ENCODE measurements at places on chromosomes 7 and 10.

GRCh38 chr7:141433698-141434097 is 117.5 kb upstream of the AGK start:
- no peak for DNase-seq

- DNase-seq = no peak
Observed at GRCh38 chr7:16171928-16172327, 249.4 kb downstream of the CRPPA start.

DNA sequence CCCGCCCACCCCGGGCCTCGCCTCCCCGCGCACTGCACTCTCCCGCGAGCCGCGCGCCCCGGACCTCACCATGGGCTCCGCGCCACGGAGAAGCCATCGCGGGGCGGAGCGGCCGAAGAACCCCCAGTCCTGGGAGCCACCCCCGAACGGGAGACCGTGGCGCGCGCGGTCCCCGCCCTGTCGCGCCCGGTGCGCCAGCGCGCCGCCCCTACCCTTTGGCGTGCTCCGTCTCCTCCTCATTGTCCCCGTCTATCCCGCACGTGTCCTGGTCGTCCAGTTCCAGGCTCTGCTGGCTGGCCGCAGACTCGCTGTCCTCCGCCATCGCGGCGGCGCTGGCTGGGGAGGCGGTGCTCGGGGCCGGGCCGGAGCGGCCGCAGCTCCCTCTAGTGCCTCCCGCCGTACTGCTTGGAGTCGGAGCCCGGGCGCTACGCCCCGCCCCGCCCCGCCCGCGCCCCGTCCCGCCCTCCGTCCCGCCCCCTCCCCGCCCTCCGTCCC is at the start of gene NMT2:
Gene NMT2 (minus strand): TSS at position 403 of the 495 bp plus-strand sequence. CDS start 81 bp downstream, at position 322.
- peak; percentile 90 for DNase-seq

GRCh38 chr7:151308256-151308655 is 33.4 kb upstream of the NUB1 start:
- DNase-seq = no peak

Measured in BE2C (cell line).